Activated CD8-positive, alpha-beta memory T cell treated with anti-CD3 and anti-CD28 coated beads, Interleukin-2, amount 10 ng/mL, durations not matched to agents 7 days and 5 days (primary cell): ENCODE measurements at places on chromosomes 6 and 20. TPM values are rescaled to one million over a fixed set of nuclear protein-coding genes. Genes with fewer than 3 reads are reported as not detected.
A peak's percentile ranks its signal among the peaks of the same experiment; 100 is the strongest.

The ANKEF1 gene
- total RNA-seq = 4.8 TPM

DNA sequence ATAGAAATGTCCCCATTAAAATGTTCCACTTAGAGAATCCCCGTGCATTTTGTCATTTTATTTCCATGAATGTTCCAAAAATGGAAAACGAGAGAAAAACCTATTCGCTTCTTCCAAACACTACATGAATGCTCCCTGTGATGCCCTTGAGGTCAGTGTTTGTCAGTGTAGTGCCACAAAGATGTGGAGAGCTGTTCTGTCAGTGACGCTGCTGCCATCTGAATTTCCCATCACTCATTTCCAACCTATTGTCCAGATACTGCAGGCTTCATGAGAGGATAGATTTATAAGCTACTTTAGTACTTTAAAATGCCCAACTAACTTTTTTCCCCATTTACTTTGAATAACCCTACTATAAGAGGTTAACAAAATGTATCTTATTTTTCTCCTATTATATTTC, 335.8 kb downstream of the CDKAL1 start:
- DNase-seq = no peak
- peaks cover 1% of the 10 kb centered on the region for H3K36me3 ChIP-seq
- H3K4me3 ChIP-seq = no peak overlapping the region
- no peaks in the 10 kb centered on the region for H3K27me3 ChIP-seq
- H3K4me1 ChIP-seq = no peaks in the 10 kb centered on the region

- peaks cover 2% of the 10 kb centered on the region for H3K36me3 ChIP-seq
- no peak overlapping the region for H3K4me3 ChIP-seq
- peaks cover 18% of the 10 kb centered on the region for H3K4me1 ChIP-seq
Observed at GRCh38 chr20:10475225-10475624, 40.1 kb downstream of the SLX4IP start.

- no peak overlapping the region for H3K27ac ChIP-seq
- peaks cover 11% of the 10 kb centered on the region for H3K36me3 ChIP-seq
- H3K27me3 ChIP-seq = no peaks in the 10 kb centered on the region
- H3K4me1 ChIP-seq = peaks cover 47% of the 10 kb centered on the region
Observed at GRCh38 chr6:686497-686896, 6.4 kb downstream of the EXOC2 start.

DNA sequence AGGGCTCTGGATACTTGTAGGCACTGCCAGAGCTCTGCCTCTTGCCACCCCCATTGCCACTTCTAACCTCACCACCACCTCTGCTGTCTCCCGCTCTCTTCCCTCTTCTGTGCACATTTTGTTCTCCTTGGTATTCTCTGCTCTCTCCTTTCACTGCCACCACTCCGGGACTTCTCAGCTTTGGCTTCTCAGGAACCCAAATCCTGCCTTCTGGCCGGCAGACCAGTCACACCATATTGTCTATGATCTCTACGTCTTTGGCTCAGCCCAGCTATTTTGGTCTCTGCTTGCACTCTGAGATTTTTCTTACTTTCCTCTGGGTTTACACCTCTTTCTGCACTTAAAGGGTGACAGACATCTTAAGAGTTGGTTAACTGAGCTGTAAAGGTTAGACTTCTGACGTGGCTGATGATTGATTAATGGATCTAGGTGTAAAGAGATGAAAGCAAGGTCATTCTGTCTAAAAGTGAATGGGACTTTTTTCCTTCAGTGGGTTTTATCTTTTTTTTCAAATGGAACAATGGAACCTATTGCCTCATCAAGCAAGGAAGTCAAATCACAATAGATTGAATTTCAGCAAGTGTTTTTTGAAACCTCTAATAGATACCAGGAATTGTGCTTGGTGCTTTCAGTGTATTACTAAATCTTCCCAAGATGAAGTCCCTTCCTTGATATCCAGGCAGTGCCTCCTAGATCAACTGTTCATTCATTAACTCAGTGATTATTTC, 13.8 kb downstream of the MMP24 start:
- peaks cover 8% of the 10 kb centered on the region for H3K4me1 ChIP-seq
- DNase-seq = no peak
- peaks cover 2% of the 10 kb centered on the region for H3K36me3 ChIP-seq
- H3K27me3 ChIP-seq = peaks cover 7% of the 10 kb centered on the region
- H3K27ac ChIP-seq = no peak overlapping the region

The TP53TG5 gene
- total RNA-seq = not detected

DNA sequence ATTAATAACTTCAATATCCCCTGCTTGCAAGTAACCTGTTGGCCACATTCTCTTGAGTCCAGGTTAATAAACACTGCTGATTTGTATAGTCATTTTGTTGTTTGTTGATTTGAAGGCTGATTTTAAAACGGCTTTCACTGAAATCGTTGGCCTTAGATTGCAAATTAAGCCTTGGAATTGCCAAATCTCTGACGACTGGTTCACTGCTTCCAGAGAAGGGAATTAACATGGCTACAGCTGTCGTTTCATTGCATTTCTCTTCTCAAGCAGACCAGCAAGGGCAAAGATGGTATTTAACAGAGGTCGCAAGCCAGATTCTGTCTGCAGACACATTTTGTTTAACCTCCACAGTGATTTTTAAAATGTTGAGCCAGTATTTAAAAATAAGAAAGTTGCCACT, 470.9 kb downstream of the TFAP2A start:
- no peak for DNase-seq
- no peaks in the 10 kb centered on the region for H3K4me1 ChIP-seq
- no peaks in the 10 kb centered on the region for H3K27me3 ChIP-seq
- H3K36me3 ChIP-seq = no peaks in the 10 kb centered on the region
- H3K27ac ChIP-seq = no peak overlapping the region

The HLA-DQB2 gene
- 2.9 TPM for total RNA-seq

DNA sequence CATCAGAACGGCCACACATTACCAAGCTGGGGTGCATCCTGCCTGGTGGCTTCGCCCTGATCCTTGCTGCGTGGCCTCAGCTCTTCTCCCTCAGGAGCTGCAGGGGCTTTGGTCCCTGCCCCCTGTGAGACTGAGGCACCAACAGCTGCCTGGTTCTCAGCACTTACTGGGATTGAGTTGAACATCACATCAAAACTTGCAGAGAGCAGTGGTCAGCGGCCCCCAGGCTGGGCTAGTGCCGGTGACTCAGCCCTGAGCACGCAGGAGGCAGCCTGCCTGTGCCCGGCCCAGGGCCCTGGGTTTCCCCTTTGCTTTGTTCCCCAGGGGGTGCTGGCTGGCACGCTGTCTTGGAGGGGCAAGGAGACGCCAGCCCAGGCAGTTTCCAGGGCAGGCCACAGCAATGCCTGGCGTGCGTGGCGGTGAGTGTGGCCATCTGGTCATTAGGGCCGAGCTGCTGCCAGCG, 63.3 kb downstream of the DLL1 start:
- H3K27ac ChIP-seq = no peak overlapping the region
- H3K36me3 ChIP-seq = no peaks in the 10 kb centered on the region
- H3K27me3 ChIP-seq = peaks cover 9% of the 10 kb centered on the region
- H3K4me1 ChIP-seq = peaks cover 9% of the 10 kb centered on the region
- no peak overlapping the region for H3K4me3 ChIP-seq

DNA sequence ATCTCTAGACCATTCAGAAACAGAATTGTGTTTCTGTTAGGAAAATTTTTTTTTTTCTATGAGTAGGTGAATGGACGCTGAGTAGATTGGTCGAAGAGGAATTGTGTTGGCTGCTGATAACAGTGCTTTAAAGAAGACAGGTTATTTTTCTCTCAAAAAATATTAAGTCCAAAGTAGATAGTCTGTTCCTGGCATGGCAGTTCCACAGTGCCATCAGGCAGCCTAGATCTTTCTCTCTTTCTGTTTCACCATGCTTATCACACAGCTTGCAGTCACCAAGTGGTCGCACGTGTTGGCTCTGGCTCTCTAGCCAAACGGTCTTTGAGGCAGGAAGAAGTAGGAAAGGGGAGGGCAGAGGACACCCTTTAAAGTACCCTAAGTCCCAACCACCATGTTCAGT, 22.4 kb upstream of the SERINC3 start:
- no peak overlapping the region for H3K27ac ChIP-seq
- no peak for DNase-seq
- H3K36me3 ChIP-seq = no peaks in the 10 kb centered on the region
- H3K4me3 ChIP-seq = no peak overlapping the region
- H3K27me3 ChIP-seq = peaks cover 1% of the 10 kb centered on the region

GRCh38 chr6:1502041-1502440, 107.7 kb upstream of the FOXC1 start:
- no peak overlapping the region for H3K4me3 ChIP-seq
- peaks cover 7% of the 10 kb centered on the region for H3K27me3 ChIP-seq
- no peak overlapping the region for H3K27ac ChIP-seq
- DNase-seq = no peak

The EFCAB8 gene
- 1.1 TPM for total RNA-seq

DNA sequence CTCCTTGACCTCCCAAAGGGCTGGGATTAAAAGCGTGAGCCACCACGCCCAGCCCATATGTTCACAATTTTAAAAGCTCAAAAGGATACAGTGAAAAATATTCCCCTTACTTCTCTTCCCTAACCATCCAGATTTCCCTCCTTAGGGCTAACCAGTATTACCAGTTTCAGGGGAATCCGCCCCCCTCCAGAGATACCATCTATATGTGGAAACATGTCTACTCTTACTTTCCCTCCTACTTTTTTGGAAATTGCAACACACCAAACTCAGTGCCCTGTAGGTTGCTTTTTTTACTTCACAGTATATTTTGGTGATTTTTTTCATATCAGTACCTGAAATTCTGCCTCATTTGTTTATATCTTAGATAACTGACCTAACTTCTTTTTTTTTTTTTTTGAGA, 6.9 kb upstream of the RPL10A start:
- DNase-seq = no peak
- H3K4me3 ChIP-seq = no peak overlapping the region
- no peaks in the 10 kb centered on the region for H3K4me1 ChIP-seq
- H3K27ac ChIP-seq = no peak overlapping the region

The LPA gene
- total RNA-seq = not detected

- H3K4me1 ChIP-seq = no peaks in the 10 kb centered on the region
- peaks cover 18% of the 10 kb centered on the region for H3K27me3 ChIP-seq
- H3K4me3 ChIP-seq = no peak overlapping the region
- DNase-seq = no peak
- no peak overlapping the region for H3K27ac ChIP-seq
Observed at GRCh38 chr20:9837634-9838033, 1.2 kb downstream of the PAK5 start.

- no peak overlapping the region for H3K4me3 ChIP-seq
- no peak for DNase-seq
- H3K4me1 ChIP-seq = no peaks in the 10 kb centered on the region
- H3K27ac ChIP-seq = no peak overlapping the region
- no peaks in the 10 kb centered on the region for H3K27me3 ChIP-seq
Observed at GRCh38 chr6:128161839-128162238, 261.0 kb upstream of the THEMIS start.

- H3K27me3 ChIP-seq = no peaks in the 10 kb centered on the region
- H3K4me1 ChIP-seq = peaks cover 92% of the 10 kb centered on the region
- peak; percentile 91 for DNase-seq
- peak overlapping the region; percentile 59 for H3K4me3 ChIP-seq
- peak overlapping the region; percentile 96 for H3K27ac ChIP-seq
- peaks cover 22% of the 10 kb centered on the region for H3K36me3 ChIP-seq
Observed at GRCh38 chr6:106114492-106114891, 28.4 kb downstream of the PRDM1 start.

The LTB gene
- total RNA-seq = 839 TPM
